ENCODE measurements at places on chromosomes 3 and 15. TPM values are rescaled to one million over a fixed set of nuclear protein-coding genes. Genes with fewer than 3 reads are reported as not detected.
A peak's percentile ranks its signal among the peaks of the same experiment; 100 is the strongest.

The SIAH2 gene
- polyA plus RNA-seq: 16.4 TPM

The NR2E3 gene
- 9.0 TPM for polyA plus RNA-seq

The TGM5 gene
- polyA plus RNA-seq: 0.08 TPM

The COL8A1 gene
- 1.3 TPM for polyA plus RNA-seq

DNA sequence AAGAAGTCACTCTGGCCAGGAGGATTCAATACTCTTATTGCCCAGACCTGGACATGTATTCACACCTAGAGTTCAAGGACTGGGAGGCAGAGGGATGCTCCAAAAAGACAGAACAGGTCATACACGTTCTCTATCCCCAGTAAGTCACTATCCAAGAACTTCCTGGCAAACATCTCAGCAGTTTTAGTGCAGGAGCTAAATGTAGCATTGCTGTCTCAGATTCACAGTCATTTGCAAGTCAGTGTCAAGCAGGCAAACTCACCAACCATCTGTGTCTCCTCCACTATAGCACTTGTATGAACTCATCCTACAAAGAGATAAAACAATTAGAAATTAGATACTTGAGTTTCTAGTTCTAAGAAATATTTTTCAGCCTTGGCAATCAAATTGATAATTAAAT, 38.4 kb downstream of the ABHD17C start:
- DNase-seq: no peak

- DNase-seq: peak; percentile 30
Observed at GRCh38 chr3:6165951-6166350, 695.0 kb upstream of the GRM7 start.

DNA sequence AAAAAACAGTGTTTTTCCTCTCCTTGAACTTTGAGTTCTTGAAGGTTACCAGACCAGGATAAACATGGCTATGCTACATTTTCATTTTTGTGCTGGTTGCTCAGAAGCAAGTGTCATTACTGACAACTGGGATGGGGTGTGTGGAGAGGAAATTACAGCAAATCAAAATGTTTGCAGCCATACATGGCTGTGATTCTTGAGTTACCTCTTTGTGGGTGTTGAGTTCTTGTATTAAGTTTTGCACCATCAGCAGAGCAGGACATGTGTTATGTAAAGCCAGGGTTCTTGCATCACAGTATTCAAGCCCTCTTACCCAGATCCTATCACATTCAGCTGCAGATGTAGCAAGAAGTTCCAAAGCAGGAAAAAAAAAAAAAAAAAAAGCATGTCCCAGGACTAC, 53.9 kb upstream of the ATOSA start:
- DNase-seq: no peak

DNA sequence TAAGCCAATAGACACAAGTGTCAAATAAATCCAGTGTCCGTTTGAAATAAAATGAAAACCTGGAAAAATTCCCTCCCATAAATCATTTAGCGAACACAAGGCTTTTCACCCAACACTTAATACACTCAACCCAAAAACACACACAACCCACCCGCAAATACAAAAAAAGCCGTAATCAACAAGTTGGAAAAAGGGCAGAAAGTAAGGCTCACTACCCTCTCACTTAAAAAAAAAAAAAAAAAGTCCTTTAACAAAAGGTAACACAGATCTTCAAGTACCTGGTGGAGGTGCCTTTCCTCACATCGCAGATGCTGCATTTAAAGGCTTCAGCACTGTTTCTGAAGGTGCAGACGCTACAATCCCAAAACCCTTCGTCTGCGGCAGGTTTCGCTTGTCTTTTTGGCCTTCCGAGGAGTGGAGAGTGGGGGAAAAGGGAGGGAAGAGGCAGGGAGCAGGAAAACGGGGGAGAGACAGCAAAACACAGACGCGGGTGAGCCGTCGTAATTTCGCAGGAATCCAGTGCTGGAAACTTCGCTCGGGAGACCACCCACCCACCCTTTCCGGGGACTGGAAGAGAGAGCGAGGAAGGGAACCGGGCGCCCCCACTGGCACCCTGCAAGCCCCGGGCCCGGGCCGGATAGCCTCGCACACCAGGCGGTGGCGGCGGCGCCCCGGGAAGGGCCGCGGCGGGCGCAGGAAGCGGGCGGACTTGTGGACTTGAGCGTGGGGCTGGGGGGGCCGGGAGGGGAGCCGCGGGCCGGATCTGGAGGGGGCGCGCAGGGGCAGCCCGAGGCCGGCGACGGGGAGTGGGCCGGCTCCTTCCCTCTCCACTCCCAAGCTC, 401.8 kb downstream of the SHQ1 start:
- peak; percentile 68 for DNase-seq

- DNase-seq: peak; percentile 11
Observed at GRCh38 chr15:33737687-33738601, 230.4 kb upstream of the CHRM5 start.

DNA sequence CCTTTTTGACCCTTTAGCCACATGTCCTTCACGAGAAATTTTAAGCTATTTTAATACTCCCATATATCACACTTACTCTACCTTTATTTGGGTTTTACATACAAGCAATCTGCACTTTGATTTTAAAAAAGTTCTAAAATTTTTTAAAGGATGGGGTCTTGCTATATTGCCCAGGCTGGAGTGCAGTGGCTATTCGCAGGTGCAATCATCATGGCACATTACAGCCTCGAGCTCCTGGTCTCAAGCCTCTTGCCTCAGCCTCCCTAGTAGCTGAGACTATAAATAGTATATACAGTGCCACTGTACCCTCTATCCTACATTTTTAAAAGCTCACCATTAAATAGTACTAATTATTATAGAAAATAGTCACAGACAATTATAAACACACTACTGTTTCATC, 29.9 kb downstream of the NIT2 start:
- DNase-seq: no peak

- no peak for DNase-seq
Observed at GRCh38 chr3:174342171-174342570, 517.0 kb upstream of the NAALADL2 start.

DNA sequence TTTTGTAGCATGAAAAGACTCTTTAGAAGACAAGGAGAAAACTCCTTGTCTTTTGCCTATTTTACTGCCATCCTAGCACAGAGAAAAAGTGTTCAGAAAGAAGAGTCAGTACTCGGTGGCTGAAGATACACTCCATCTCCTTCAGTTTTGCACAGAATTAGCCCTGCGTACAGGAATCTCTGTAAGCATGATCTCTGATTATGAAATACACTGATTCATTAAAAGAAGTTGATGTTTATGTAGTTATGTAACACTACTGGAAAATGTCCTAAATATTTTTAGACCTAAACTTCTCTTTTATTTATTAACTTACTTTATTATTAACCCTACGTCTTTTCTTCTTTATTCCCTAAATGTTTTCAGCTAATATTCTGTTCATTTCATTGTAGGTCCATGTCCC, 138.4 kb downstream of the LEKR1 start:
- DNase-seq: no peak

DNA sequence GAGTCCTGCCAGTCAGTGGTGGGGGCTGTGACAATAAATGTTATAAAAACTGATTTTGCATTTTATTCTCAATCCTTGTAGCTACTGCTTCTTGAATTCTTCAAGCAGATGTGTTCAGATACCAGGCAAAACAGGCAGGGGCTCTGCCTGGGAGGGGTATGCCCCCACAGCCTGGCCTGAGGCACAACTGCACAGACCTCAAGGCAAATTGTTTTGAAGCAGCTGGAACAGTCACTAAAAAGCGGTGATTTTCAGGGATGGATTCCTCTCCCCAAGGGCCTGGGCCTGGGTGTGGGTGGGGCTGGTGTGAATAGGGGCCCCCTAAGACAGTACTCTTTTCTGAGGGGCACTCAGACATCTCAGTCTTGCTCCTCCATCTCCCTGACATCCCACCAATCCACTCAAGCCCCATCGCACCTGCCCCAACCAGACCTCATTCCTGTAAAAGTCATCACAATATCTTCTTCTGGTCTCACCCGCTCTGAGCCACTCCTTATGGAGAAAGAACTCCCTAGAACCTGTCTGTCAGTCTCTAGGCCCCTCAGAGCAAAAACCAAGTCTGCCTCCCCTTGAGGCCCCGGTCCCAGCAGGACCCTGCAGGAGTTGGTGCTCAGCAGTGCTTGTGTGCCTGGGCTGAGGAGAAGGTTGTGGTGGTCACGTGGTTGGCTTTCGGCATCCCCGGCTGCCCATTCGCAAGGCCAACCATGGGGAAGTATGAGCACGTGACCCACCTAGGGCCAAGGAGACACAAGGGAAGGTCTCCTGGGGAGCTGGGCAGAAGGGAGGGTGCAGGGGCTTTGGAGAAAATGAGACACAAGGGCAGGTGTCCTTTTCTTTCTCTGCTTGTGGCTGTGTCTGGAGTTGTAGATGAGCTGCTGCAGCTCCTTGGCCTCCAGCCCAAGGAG, 2.9 kb upstream of the PSTPIP1 start:
- DNase-seq: no peak

DNA sequence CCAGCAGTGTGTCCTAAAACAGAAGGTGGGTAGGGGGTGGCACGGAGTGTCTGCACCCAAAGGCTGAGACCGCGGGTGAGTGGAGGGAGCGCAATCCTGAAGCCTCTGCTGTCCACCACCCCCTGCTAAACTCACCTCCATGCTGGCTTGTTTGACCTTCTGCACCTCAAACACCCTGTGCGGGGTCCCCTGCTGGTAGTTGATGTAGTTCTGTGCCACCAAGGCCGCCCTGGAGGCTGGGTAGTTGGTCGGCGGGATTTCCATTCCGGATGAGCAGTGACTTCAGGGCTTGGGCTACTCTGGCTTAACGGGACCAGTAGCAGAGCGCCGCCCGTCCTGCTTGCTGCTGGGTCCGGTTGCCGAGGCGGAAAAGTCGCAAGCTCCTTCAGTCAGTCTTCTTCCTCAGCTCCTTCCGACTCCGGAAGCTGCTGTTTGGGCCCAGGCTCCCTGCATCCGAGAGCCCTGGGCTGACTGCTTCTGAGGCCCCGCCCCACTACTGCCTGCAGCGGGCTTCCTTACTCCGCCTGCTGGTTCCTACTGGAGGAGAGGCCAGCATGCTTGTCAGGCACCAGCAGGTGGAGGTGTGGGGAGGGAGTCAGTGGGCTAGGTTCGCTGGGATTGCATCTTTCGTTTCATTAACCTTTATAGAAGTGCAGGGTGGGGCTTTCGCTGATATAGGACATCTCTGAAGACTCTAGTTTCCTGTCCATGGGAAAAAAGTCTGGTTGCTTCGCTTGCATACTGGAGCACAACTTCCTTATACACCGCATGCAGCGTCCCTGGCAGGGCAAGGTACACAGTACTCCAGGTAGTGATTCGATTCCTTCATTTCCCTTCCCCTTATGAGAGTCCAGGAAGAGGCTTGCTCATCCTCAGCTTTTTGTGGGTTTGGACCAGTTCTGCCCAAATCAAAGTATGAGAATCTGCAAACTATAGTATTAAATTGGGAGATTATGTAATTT, at the start of gene LXN:
Gene LXN, minus strand, starts transcription at position 434 of the 962 bp plus-strand sequence. Its CDS starts 170 bp downstream, at position 264.
- DNase-seq: peak; percentile 86

GRCh38 chr3:98750276-98750919, 12.7 kb upstream of the ST3GAL6 start:
- DNase-seq: no peak

DNA sequence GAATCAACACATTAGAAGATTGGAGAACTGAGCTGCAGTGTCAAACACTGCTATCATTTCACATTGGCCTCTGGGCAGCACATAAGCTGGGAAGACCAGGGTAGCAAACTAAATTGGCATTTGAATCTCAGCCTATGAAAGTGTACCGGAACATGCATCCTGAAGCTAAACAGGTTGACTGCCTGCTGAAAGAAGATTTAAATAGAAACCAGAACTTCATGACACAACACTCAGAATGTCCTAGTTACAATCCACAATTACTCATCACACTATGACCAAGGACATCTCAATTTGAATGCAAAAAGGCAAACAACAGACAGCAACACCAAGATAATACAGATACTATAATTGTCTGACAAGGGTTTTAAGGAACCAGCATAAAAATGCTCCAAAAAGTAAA, 26.2 kb downstream of the TM2D3 start:
- DNase-seq: no peak

- no peak for DNase-seq
Observed at GRCh38 chr15:68347392-68347791, 69.8 kb downstream of the FEM1B start.

- peak; percentile 6 for DNase-seq
Observed at GRCh38 chr15:29569533-29570092, 252.7 kb downstream of the TJP1 start.

DNA sequence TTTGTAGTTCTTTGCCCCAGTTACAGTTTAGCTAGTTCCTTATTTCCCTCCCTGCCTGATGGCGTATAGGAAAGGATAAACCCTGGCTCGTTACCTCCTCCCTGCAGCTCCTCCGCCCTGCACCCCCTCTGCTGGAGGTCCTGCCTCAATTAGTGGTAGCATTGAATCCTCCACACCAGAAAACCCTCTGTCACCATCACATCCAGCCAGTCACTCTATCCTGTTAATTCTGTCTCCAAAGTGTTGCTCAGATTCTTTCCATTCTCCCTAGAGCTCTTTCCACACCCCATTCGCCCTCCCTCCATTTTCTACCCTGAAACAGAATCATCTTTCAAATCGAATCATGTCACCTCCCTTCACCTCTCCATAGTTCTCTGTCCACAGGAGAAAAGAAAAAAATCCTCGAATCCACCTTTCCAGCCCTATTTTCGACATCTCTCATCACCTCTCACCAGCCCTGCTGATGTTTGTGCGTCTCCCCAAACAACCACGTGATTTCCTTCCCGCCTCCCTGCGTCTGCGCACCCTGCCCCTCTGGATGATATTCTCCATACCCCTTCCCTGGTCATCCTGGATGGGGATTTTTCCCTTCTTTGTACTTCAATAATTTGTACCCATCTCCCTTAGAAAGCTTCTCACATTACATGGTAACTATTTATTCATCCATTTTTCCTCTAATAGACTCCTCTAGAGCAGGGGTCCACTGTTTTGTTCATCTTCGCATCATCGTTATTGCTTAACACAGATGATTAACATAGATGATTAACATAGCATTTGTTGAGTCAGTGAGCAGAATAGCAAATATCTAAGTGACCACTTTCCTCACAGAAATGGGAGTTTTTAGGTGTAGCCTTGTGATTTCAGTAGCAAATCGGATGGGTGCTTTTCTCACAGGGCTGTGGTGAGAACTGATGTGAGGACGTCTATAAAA, 37.1 kb downstream of the MAP3K13 start:
- no peak for DNase-seq

Data from hindlimb muscle (tissue), 1 donor.